ENCODE measurements at places on chromosomes 11 and 22. TPM values are rescaled to one million over a fixed set of nuclear protein-coding genes. Genes with fewer than 3 reads are reported as not detected.

The DDI1 gene
- total RNA-seq = not detected

DNA sequence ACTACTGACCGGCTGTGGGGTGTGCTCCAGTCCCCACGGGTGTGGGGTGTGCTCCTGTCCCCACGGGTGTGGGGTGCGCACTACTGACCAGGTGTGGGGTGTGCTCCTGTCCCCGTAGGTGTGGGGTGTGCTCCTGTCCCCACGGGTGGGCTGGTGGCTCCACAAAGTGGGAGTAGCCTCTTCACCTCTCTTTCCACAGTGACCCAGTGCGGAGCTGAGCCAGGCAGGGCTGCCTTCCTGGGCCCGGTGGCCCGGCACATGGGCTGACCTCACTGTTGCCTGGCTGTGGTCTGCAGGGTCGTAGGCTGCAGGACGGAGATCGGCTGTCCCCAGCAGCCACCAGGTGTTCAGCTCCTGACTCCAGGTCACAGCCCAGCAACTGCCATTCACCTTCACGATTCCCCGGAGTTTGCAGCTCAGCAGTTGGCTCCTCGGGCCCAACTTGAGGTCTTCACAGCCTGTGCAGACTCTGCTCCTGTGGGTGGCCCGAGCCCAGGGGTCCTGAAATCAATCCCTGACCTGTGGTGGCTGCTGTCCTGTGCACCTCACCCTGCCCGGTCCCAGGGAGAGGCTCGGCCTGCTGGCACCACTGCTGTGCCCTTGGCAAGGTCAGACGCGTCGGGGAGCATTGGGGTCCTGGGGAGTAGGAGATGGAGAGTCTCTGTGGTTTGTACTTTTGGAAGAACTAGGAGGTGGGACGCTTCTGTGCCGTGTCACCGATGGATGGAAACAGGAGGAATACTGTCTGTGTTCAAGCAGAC lies 414.3 kb downstream of the TBC1D22A start:
- H3K27me3 ChIP-seq = no peaks in the 10 kb centered on the region
- 0 out of 2 replicates have a peak, but pooled peaks cover 1% of the 10 kb centered on the region for H3K36me3 ChIP-seq
- DNase-seq = no peak
- no peak overlapping the region for H3K4me3 ChIP-seq
- H3K4me1 ChIP-seq = no peaks in the 10 kb centered on the region
- no peak overlapping the region for H3K27ac ChIP-seq

The DEFB131B gene
- not detected for total RNA-seq

- DNase-seq = no peak
- peaks cover 6% of the 10 kb centered on the region for H3K4me1 ChIP-seq
- no peak overlapping the region for H3K4me3 ChIP-seq
- H3K27me3 ChIP-seq = no peaks in the 10 kb centered on the region
These were observed 65.4 kb upstream of the CRTAM start for GRCh38 chr11:122772945-122773344.

GRCh38 chr11:57646194-57646798 lies 3.4 kb downstream of the YPEL4 start:
- peaks cover 82% of the 10 kb centered on the region for H3K4me1 ChIP-seq
- H3K27ac ChIP-seq = peak overlapping the region; percentile 93
- H3K4me3 ChIP-seq = peak overlapping the region; percentile 73
- H3K36me3 ChIP-seq = peaks cover 9% of the 10 kb centered on the region
- DNase-seq = no peak
- H3K27me3 ChIP-seq = peaks cover 12% of the 10 kb centered on the region

DNA sequence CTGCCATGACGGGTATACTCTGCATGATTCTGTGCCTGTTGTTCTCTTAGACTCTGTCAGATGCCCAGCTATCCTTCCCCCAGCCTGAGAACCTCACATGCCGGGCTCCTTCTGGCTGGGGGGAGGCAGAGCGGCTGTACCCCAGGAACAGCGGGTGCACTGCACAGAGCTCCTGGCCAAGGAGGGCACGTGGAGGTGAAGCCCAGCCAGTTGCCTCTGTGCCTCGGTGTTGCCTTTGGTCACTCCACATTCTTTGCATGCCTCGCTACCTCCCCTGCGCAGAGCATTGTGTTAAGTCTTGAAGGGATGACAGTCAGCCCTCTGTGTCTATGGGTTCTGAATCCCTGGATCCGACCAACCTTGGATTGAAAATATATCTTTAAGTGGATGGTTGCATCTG lies 77.7 kb downstream of the FEZ1 start:
- no peaks in the 10 kb centered on the region for H3K27me3 ChIP-seq
- no peaks in the 10 kb centered on the region for H3K36me3 ChIP-seq
- peak; percentile 42 for DNase-seq
- H3K4me3 ChIP-seq = no peak overlapping the region
- no peak overlapping the region for H3K27ac ChIP-seq
- H3K4me1 ChIP-seq = no peaks in the 10 kb centered on the region

- H3K4me3 ChIP-seq = no peak overlapping the region
- H3K36me3 ChIP-seq = no peaks in the 10 kb centered on the region
- no peak overlapping the region for H3K27ac ChIP-seq
- no peaks in the 10 kb centered on the region for H3K27me3 ChIP-seq
- no peaks in the 10 kb centered on the region for H3K4me1 ChIP-seq
These were observed 122.0 kb upstream of the ZC3H12C start for GRCh38 chr11:109971184-109971523.

- H3K4me3 ChIP-seq = no peak overlapping the region
- no peaks in the 10 kb centered on the region for H3K36me3 ChIP-seq
- H3K27me3 ChIP-seq = no peaks in the 10 kb centered on the region
- no peak overlapping the region for H3K27ac ChIP-seq
- DNase-seq = no peak
These were observed 257.5 kb upstream of the MTNR1B start for GRCh38 chr11:92711926-92712325.

The KCTD14 gene
- total RNA-seq = 19.1 TPM

The GRAP2 gene
- 0.42 TPM for total RNA-seq

DNA sequence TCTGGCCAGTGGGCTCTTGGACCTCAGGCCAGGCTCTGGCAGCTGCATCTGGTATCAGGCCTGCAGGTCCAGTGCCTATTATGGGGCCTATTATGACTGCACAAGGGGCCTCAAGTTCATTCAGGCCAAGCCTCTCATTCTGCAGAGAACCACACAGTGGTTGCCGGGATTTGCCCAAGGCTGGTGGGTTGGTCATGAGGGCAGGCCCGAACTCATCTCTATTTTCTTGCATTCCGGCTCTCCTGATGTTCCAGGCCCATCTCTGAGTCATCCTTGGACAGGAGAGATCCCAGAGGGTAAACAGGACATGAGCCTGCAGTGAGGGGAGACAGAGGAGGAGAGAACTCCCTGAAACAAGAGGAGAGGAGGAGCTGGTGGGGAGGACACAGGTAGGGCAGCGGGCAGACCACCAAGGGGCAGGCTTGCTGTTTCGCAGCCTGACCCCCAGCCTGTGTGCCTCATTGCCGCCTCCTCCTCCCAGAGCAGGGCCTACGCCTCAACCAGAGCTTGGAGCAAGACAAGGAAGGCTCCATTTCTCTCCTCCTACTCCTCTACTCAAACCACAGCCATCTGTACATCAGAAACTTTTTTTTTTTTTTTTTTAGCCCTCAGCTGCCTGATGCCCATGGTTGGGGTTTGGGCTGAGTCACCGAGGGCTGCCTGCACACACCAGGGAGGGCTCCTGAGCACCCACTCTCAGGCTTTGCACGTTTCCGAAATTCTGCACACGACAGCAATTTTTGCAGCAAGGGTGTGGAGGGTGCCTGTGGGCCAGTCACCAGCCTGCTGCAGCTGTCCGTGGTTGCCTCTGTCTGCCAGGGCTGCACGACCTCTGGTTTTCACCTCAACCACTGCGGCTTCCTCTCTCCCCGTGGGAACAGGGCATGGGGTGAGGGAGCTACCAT lies 12.7 kb upstream of the TREH start:
- H3K36me3 ChIP-seq = no peaks in the 10 kb centered on the region
- no peak overlapping the region for H3K4me3 ChIP-seq
- H3K27me3 ChIP-seq = no peaks in the 10 kb centered on the region
- H3K27ac ChIP-seq = no peak overlapping the region
- H3K4me1 ChIP-seq = peaks cover 14% of the 10 kb centered on the region
- no peak for DNase-seq

DNA sequence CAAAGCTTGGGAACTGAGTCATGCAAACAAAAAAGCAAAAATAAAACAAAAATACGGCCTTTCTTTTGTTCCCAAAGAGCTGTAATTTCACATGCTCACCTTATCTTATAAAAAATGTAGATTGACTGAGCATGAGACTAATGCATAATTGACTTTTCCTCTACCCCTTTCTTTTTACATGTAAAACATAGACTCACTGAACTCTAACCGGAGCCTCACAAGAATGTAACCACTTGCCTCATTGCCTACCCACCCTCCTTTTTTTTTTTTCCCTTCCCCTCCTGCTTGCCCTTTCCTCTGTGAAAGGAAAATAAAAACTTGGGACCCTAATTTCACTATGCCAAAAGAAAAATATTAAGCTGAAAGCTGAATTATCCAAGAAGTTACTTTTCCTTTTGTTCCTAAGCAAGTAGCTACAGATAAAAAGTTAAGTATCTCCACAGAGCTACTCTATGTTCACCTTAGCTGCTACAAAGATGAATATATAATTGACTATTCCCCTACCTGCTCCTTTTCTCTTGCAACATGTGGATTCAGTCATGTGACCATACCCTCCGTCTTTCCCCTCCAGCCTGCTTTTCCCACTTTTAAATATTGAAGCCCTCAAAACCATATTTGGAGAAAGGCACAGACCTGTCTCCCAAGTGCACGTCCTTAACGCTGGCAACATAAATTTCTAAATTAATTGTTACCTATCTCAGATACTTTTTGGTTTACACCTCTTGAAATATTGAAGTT lies 39.6 kb upstream of the WEE1 start:
- H3K4me3 ChIP-seq = no peak overlapping the region
- DNase-seq = peak; percentile 24
- no peaks in the 10 kb centered on the region for H3K27me3 ChIP-seq
- peaks cover 25% of the 10 kb centered on the region for H3K4me1 ChIP-seq
- H3K27ac ChIP-seq = peak overlapping the region; percentile 72
- no peaks in the 10 kb centered on the region for H3K36me3 ChIP-seq

The PRG3 gene
- total RNA-seq = not detected

The OR51B5 gene
- total RNA-seq = not detected

The TSGA10IP gene
- 2.0 TPM for total RNA-seq

- H3K27me3 ChIP-seq = no peaks in the 10 kb centered on the region
- peak overlapping the region; percentile 44 for H3K4me3 ChIP-seq
- H3K4me1 ChIP-seq = no peaks in the 10 kb centered on the region
- no peaks in the 10 kb centered on the region for H3K36me3 ChIP-seq
- peak; percentile 89 for DNase-seq
- H3K27ac ChIP-seq = no peak overlapping the region
These were observed 11.6 kb upstream of the RNH1 start for GRCh38 chr11:518463-519202.

GRCh38 chr11:14132312-14132711 lies 169.8 kb downstream of the SPON1 start:
- H3K27me3 ChIP-seq = no peaks in the 10 kb centered on the region
- H3K27ac ChIP-seq = no peak overlapping the region
- H3K4me1 ChIP-seq = peaks cover 14% of the 10 kb centered on the region
- DNase-seq = no peak
- no peaks in the 10 kb centered on the region for H3K36me3 ChIP-seq

DNA sequence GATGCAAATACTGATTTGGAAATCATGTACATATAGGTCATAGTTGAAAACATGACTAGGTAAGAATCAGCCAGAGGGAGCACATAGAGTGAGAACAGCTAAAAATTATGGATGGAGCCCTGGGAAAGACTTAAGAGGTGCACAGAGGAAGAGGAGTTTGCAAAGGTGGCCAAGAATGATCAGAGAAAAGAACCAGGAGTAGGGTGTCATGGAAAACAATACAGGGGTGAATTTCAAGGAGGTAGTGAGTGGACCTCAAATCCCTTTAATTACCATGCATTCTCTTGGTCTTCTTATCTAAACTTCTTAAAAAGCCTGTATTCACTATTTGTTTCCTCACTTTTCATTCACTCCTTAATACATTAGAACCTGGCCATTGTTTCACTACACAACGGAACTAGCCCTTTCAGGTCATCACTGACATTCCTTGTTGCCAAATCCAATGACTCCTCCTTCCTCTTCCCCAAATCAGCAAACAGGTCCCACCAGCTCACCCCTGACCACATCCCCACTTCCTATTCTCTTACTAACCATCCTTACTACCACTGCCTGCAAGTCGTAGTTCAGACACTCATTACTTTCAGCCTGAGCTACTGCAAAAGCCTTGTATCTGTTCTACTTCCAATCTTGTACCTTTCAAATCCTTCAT lies 22.6 kb downstream of the BUD13 start:
- peaks cover 34% of the 10 kb centered on the region for H3K36me3 ChIP-seq
- H3K27me3 ChIP-seq = no peaks in the 10 kb centered on the region
- no peak overlapping the region for H3K27ac ChIP-seq
- H3K4me3 ChIP-seq = no peak overlapping the region

The SLCO2B1 gene
- not detected for total RNA-seq

GRCh38 chr22:19169002-19169946 lies 9.3 kb downstream of the SLC25A1 start:
- H3K36me3 ChIP-seq = no peaks in the 10 kb centered on the region
- H3K4me1 ChIP-seq = peaks cover 13% of the 10 kb centered on the region
- peak overlapping the region; percentile 69 for H3K4me3 ChIP-seq
- no peak overlapping the region for H3K27ac ChIP-seq

The AGBL2 gene
- 5.6 TPM for total RNA-seq

GRCh38 chr22:26684168-26684567 lies 26.8 kb downstream of the MIAT start:
- H3K4me3 ChIP-seq = no peak overlapping the region
- no peaks in the 10 kb centered on the region for H3K27me3 ChIP-seq
- H3K27ac ChIP-seq = no peak overlapping the region

DNA sequence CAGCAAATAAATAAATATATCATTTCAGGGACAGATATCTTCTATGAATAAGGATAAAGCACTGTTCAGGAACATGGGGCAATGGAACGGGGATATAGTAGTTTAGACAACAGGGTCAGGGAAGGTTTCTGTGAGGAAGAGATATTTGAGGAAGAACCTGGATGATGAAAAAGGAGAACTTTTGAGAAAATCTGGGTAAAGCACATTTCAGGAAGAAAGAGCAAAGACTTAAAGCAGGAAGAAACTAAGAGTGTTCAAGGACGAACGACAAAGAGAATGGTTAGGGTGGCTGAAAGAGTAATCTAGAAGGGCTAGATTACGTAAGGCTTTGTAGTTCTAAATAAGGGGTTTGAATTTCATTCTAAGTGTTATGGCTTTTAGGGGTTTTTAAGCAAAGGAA lies 12.7 kb downstream of the DDI1 start:
- no peaks in the 10 kb centered on the region for H3K27me3 ChIP-seq
- no peak overlapping the region for H3K4me3 ChIP-seq
- H3K4me1 ChIP-seq = peaks cover 11% of the 10 kb centered on the region
- no peak for DNase-seq

- H3K27me3 ChIP-seq = peaks cover 10% of the 10 kb centered on the region
- DNase-seq = no peak
- H3K4me1 ChIP-seq = 0 out of 2 replicates have a peak, but pooled peaks cover 10% of the 10 kb centered on the region
- no peak overlapping the region for H3K4me3 ChIP-seq
These were observed 6.3 kb downstream of the CD44 start for GRCh38 chr11:35145271-35145670.
